ENCODE measurements at places on chromosomes 4 and X. TPM values are rescaled to one million over a fixed set of nuclear protein-coding genes. Genes with fewer than 3 reads are reported as not detected.

NUDT10 gene
- total RNA-seq, result 0.96 TPM

CXorf49 gene
- not detected for total RNA-seq

L1CAM gene
- total RNA-seq, result 58.9 TPM

GABRE gene
- 2.3 TPM for total RNA-seq

Measured in RPMI7951 (cell line).